Activated T-helper 2 cell treated with anti-CD3 and anti-CD28 coated beads, Interferon-gamma antibody, Interleukin-2, Interleukin-4, amounts not matched to agents 10 μg/mL and 5 μg/mL and 100 μg/mL, durations not matched to agents 14 hours and 24 hours and 36 hours (primary cell): ENCODE measurements at places on chromosomes 13 and 19. TPM values are rescaled to one million over a fixed set of nuclear protein-coding genes. Genes with fewer than 3 reads are reported as not detected.
A peak's percentile ranks its signal among the peaks of the same experiment; 100 is the strongest.

DNA sequence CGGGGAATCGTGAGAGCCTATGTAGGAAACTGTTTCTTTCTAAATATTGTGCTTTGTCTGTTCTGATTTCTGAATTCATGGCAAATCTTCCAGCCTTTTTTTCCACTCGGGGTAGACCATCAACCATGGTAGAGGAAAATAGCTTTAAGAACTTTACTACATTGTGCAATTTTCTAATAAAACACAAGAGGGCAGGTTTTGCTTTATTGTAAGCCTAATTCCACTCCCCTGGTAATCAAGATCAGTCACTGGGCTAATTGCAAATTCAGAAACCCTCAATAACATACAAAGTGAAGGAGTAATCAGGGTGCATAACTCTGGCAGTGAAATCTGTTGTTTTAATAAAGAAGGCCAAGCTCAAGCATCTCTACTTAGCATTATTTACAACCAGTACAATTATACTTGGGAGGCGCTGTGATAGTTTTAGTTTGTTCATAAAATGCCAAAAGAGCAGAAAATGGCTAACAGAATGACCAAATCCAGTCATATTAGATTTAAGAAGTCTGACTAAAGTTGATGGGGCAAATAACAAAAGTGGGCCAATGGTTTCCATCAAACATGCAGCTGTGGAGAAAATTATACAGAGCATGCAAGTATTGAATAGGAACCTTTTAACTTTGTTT is 43.8 kb downstream of the DCT start:
- no peak for DNase-seq

DNA sequence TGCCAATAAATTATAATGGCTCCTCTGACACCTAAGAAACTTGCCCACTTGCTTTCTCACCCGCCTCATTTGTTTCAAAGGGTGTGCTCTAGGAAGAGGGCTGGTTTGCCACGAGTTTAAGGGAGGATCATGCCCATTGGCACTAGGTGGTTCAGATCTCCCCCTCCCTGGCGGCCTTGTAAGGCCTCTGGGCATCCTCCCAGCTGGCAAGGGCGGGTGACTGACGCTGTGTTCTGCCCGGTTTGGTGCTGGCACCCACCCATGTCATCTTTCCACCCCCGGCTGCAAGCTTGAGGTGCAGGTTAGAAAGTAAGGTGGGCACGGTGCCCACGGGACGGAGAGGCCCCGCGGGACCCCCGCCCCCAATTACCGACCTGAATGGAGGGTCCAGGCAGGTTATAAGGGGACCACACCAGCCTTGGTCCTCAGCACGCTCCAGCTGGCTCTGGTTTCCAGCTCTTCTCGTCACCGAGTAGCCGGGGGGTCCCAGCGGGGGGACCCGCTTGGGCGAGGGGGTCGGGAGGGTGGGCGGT is 90.4 kb downstream of the PTPRS start:
- no peak for DNase-seq

DNA sequence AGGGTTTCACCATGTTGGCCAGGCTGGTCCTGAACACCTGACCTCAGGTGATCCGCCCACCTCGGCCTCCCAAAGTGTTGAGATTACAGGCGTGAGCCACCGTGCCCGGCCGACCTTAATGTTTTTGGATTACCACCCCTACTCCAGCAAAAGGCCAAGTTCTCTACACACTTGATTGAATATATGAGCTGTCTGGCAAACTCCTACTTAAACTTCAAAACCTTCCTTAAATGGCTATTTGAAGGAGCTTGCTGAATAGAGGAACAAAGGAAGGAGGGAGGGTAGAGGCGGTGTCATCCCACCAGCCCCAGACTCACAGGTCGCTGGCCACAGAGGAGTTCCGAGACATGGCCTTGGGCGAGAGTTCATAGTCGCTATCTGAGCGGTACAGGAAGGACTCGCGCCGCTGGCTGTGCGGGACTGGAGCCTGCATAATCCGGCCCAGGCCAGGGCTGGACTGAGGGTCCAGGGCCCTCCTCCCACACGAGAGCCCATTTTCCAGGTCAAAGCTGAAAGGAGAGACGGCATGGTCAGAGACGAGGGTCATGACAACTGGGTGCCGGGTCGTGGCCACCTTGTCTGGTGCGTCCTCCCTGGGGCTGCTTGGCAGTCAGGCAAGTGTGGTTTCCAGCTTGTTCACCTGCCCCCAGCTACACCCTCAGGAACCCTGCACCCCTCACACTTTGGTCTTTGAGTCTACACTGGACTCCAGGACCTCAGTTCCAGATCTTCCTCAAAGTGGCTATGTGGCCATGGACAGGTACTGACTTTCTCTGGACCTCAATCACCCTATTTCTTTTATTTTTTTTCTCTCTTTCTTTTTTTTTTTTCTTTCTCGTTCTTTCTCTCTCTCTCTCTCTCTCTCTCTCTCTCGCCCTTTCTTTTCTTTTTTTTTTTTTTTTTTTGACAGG is 4.2 kb downstream of the PDE4C start:
- DNase-seq: no peak

GRCh38 chr13:73984949-73985691 is 149.1 kb downstream of the KLF12 start:
- peak; percentile 30 for DNase-seq

DNA sequence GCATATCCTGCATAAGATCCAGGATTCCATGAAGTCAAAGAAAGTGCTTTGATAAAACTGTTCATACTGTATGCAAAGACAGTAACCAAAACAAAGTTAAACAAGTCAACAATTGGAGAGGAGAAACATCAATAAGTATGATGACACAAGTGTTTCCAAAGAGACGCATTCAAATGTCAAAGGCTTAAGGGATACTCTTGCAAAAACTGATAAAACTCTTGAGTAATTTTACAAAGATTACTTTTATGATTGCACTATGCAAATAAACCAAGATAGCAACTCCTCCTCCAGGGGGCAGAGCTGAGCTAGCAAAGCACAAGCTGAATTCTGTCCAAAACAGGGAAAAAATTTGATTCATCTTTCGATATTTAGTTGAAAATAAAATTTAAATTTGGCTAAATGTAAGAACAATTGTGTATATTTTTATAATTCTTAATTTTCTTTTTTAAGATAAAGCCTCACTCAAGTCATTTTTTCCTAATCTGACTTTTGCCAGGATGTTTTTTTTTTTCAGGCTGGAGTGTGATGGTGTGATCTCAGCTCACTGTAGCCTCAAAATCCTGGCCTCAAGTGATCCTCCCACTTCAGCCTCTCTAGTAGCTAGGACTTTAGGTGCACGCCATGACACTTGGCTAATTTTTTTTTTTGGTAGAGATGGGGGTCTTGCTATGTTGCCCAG is 84.0 kb downstream of the MZT1 start:
- peak; percentile 10 for DNase-seq

GRCh38 chr13:100280681-100281080 is 191.8 kb downstream of the PCCA start:
- DNase-seq: no peak

DNA sequence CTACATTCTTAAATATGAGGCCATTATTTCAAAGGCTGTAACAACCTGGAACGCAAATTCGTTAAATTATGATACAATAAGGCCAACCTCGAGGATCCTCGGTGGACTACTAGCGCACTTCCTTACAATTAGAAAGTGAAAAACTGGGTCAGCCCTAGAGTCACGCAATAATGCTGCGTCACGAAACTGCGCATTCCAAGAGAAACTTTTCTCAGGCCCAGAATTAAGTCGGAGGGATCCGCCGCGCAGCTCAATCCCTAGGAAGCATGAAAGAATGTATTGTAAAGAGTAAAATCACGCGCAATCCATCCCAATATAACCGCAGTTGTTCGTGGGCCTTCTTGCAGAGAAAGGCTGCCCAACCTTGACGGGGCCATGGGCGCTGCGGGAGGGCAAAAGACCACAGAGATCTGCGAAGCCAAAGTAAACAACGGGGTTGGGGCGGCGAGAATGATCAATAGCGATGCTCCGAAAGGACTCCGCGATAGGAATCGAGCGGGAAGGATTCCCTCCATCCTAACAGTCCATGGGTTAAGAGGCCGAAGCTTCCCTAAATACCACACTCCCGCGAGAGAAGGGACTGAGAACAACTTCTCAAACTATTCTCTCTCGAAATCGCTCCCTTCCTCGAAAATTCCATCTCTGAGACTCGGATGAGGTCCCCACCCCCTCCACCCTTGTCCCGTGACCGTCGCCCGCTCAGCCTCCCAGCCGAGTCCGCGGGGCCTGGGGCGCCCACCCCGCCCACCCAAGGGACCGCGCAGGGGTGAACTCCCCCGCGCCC is 564 bp downstream of the SPART start:
- DNase-seq: peak; percentile 35

DNA sequence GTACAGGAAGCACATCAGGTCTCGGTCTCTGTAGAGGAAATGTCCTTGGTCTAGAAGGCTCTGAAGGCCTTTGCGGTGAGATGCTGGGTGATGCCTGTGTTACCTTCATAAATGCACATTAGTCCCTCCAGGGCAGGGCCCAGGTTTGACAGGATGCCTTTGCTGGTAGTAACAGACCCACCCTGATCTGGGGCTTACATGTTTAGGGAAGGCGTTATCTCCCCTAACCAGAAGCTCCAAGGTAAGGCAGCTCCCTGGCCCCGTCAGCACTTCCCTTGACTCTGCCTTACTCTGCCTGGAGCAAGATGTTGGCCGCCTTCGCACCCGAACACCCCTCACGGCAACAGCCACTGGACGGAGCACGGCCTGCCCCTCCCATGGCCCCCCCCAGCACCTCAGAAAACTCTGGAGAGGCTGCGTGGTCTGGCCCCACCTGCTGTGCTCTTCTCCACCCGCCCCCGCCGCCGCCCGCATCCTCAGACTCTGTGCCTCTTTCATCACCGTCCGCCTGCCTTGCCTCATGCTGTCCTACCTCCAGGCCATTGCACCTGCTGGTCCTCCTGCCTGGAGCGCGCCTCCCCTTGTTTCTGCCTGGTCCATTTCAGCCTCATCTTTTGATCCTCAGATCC is 9.1 kb downstream of the AP2A1 start:
- no peak for DNase-seq

DNA sequence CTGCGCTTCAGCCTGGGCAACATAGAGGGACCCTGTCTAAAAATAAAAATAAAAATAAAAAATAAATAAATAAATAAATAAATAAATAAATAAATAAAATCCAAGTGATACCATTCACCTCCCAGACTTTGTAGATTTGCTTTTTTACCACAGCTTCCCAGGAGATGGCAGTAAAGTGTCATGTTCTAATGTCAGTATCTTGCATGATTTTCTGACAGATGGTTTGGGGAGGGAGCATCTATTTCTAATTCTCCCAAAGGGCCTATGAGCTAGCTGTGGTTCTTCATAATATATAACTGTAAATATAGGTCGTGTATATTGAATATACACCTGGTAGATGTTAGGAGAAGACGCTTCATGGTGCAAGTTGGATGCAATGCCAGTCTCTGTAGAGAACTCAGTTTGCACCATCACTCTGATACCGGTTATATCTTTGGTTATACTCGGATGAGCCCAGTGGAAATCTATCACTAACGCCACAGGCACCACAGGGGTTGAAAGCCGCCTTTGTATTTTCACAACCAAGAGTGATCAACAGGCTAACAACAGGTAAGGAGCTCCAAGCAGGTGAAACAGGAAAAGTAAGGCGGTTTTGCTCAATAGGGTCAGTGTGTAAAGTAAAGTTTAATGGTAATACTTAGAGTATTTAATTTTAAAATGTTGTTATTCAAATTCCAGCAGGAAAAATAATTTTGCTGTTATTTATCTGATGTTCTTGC is 13.9 kb downstream of the APLP1 start:
- DNase-seq: no peak

- peak; percentile 41 for DNase-seq
Observed at GRCh38 chr13:19862481-19863313, 752 bp downstream of the ZMYM5 start.

GRCh38 chr19:15595069-15595468 is 19.9 kb upstream of the CYP4F8 start:
- no peak for DNase-seq

DNA sequence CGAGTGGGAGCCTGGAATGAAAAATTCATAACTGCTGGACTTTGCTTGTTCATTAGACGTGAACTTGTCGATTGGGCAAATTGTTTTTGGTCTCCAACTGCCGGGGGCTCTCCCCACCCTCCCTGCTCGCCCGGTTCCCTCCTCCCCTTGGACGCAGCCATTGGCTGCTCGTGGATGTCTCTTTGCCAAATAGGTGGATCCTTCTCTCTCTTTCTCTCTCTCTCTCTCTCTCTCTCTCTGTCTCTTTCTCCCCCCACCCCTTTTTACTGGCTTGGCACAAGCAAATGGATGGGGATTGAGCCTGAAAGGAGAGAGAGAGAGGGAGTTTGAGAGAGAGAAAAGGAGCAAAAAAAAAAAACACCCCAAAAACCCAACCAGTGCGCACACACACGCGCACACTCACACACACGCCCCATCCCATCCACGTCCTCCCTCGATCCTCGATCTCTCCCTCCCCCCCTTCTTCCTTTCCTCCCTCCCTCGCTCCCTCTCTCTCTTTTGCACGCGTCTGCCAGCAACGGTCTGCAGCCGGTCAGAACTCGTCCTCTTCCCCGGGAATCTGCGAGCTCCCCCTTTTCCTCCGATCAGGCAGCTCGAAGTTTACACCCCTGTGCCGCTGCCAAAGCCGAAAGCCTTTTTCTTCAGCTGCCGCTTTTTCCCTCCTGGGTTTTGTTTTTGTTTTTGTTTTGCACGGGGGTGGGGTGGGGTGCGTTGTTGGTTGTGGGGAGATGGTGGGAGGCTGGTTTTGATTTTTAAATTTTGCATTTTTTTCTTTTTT is 27.8 kb downstream of the NFIX start:
- no peak for DNase-seq

DNA sequence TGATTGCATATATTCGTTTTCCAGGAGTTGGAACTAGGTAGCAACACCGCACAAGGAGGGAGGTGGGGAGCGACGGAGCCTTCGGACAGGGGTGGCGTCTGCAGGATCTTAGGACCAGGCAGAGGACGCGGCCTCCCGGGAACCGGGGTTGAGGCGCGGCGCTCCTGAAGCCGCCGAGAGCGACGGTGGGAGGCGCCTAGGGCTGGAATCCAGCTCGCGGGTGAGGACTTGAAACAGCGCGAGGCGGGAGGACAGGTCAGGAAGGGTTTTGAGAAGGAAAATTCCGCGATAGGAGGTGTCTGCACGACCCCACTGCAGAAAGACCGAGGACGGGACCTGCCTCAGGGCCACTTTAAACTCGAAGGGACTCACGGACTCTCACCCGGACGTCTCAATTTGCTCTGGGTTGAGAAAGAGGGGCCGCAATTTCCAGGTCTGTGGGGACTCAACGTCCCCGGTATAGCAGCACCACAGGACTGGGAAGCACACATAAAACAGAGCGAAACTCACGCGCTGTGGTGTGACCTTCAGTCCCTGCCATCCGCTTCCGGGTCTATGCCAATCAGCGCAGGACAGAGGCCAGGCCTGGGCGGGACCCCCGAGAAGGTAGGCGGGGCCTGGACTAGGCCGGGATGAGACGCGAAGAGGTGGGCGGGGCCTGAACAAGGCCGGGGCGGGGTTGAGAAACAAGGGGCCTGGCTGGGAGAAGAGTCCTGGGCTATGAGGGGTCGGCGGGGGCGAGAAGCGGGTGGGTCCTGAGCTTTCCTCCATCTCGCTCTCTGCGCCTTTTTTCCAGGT is at the start of gene ZNF320:
TSS of gene ZNF320 (minus strand) at position 498 of the 798 bp plus-strand sequence. CDS start 7,380 bp downstream, outside the sequence.
- DNase-seq: peak; percentile 89

GRCh38 chr13:78618411-78618810 is 15.1 kb upstream of the POU4F1 start:
- no peak for DNase-seq

ERCC1 gene
- total RNA-seq: 114 and 118 TPM in 2 replicates

SOHLH2 gene
- not detected in 2 replicates for total RNA-seq

DPF1 gene
- 3.2 and 3.4 TPM in 2 replicates for total RNA-seq

ZNF345 gene
- total RNA-seq: 2.3 and 3.9 TPM in 2 replicates

PSG1 gene
- total RNA-seq: not detected in 2 replicates

S1PR5 gene
- 0.23 TPM in 1 of 2 replicates, not detected in the other for total RNA-seq

DMKN gene
- 0.27 TPM in 1 of 2 replicates, not detected in the other for total RNA-seq

TUBA3C gene
- not detected in 2 replicates for total RNA-seq

KLK1 gene
- total RNA-seq: 3.0 and 3.5 TPM in 2 replicates

IGFLR1 gene
- total RNA-seq: 136 and 138 TPM in 2 replicates

KLK5 gene
- total RNA-seq: not detected in 2 replicates
